ENCODE measurements at places on chromosomes 11 and 22.

- no peak for DNase-seq
Observed at GRCh38 chr22:22814666-22815396, 72.8 kb upstream of the IGLL5 start.

DNA sequence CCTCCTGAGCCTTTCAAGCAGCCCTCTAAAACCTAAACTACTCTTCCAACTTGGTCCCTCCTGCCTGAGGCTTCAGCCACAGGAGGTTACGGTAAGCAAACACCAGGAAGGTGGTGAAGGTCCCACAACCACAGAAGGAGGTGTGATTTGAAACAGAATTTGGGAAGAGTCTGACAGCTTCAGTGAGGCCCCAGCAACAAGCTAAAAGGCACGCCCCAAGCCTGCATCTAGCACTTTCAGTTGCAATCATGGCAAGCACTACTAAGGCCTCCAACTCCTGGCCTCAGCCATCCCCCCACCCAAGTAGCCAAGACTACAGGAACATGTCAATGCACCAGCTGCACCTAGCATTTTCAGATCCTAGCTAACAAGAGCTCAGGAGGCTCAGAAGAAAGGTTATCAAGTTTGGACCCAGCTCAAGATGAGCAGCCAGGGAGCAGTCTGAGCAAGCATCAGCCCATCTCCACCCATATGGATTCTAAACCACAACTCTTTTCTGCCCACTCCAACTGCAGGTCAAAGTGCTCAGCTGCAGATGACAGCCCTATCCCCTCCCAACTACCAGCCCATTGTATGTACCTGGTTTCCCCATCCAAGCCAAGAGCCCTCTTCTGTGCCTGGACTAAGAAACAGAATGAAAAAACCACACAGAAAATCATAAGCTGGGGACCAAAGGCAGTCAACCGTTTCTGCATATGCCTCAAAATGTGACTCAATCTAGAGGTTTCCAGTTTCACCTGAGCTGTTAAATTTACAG lies 10.4 kb upstream of the AHNAK start:
- no peak for DNase-seq

DNA sequence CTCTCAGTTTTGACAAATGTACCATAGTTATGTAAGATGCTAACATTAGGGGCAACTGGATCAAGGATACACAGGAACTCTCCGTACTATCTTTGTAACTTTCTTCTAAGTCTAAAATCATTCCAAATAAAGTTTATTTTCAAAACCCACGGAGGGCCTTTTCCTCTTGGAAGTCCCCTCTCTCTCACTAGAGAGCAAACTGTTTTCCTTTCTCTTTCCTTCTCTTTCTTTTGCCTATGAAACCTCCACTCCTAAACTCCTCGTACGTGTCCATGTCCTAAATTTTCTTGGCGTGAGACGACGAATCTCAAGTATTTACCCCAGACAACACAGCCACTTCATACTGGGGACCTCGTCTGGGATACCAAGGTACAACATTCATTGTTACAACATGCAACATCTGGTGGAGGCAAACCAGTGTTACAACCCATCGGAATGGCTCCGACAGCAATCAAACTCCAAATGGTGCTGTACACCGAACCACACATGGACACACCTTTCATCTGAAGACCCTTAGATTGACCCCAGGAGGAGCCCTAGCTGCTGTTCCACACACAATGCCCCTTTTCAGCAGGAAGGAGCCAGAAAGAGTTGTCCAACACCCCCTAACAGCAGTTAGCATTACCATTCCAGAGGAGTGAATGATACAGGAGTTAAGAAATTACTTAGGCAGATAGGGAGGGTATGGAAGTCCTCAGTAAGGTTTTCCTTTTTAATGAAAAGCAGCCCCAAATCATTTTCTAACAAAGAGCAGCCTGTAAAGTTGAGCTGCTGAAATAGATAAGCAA lies 108.1 kb downstream of the SGSM3 start:
- no peak for DNase-seq

GRCh38 chr11:10908215-10908951 lies 50.5 kb upstream of the ZBED5 start:
- no peak for DNase-seq

DNA sequence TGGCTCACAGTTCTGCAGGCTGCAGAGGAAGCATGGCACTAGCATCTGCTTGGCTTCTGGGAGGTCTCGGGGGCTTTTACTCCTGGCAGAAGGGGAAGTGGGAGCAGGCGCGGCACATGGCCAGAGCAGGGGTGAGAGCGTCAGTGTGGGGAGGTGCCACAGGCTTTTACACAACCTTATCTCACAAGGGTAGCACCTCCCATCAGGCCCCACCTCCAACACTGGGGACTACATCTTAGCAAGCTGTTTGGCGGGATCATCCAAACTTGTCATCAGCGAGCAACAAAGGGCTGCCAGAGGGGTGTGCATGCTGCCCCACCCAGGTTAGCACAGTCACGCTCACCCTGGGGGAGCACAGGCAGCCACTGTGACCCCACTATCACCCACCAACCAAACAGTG lies 18.9 kb upstream of the YPEL1 start:
- DNase-seq = no peak

DNA sequence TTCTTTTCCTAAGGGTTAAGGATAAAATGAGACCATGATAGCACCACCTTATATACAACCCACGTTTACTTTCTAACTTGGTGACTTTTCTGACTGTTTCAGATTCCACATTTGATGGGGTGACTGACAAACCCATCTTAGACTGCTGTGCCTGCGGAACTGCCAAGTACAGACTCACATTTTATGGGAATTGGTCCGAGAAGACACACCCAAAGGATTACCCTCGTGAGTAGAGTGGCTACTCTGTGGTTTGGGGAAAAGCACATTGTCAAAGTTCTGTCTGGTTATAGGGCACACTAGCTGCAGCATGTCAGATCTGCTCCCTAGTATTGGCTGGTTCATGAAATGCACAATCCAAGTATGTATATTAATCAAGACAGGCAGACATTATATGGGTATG lies 117.3 kb downstream of the SPON1 start:
- no peak for DNase-seq

- no peak for DNase-seq
Observed at GRCh38 chr22:43077121-43077877, 11.9 kb downstream of the TTLL1 start.

- no peak for DNase-seq
Observed at GRCh38 chr11:34960277-34960676, 43.9 kb downstream of the PDHX start.

- no peak for DNase-seq
Observed at GRCh38 chr11:117376517-117376916, 48.9 kb downstream of the CEP164 start.

GRCh38 chr11:124902616-124903015 lies 5.0 kb upstream of the ROBO4 start:
- no peak for DNase-seq

DNA sequence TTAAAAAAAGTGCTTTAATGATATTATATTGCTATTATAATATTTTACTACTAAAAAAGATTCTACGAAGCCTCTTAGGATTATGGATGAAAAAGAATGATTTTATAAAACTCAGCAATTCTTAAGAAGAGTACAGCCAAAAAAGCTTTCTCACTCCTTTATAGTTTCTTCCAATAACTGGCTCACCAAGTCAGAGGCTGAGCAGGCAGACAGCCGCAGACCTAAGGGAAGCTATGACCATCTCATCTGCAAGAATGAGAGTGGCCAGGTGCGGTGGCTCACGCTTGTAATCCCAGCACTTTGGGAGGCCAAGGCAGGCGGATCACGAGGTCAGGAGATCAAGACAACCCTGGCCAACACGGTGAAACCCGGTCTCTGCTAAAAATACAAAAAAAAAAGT lies 12.7 kb upstream of the EMID1 start:
- no peak for DNase-seq

GRCh38 chr11:116862185-116862584 lies 24.8 kb upstream of the APOA1 start:
- no peak for DNase-seq

DNA sequence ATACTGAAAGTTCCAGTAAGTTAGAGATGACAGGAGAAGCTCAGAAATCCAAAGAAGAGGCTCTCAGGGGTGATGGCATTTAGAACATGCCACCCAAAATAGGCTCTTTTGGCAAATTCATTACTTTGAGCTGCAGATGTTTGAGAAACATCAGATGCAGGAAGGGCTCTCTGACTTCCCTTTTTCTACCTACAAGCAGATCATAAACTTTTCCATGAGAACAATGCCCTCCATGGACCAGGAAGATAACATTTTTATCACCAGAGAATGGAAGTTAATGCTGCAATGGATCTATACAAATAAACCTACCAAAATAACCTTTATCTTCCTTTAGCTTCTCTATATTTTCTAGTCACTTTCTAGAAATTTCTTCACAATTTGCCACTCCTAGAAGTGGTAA lies 32.7 kb upstream of the FAR1 start:
- DNase-seq = no peak

- DNase-seq = no peak
Observed at GRCh38 chr22:29359469-29359868, 28.9 kb downstream of the AP1B1 start.

GRCh38 chr11:45485070-45485707 lies 180.2 kb downstream of the CHST1 start:
- no peak for DNase-seq

DNA sequence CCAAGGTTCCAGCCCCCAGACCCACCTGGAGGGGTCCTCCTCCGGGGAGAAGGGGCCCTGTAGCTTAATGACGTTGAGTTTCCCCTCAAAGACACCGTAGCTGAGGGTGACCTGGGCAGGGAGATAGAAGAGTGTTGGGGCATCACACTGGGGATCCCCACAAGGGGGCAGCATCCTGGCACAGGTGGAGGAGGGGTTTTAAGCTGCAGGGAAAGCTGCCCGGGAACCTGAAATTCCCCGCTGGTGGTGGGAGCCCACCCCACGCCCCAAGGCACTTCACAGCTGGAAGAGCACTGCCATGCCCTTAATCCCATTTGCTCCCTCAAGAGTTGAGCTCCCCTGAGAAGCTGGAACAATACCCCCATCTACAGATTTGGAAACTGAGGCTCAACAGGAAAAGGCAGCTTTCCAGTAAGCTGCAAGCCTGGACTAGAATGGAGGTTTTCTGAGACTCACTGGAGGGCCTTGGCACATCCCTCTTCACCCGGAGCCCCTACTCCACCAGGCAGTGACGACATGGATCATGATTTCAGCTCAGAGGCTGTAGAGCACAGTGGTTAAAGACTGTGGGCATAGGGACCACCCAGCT lies 13.7 kb downstream of the MFNG start:
- no peak for DNase-seq

GRCh38 chr11:7892059-7892699 lies 38.9 kb downstream of the OR10A6 start:
- DNase-seq = no peak

DNA sequence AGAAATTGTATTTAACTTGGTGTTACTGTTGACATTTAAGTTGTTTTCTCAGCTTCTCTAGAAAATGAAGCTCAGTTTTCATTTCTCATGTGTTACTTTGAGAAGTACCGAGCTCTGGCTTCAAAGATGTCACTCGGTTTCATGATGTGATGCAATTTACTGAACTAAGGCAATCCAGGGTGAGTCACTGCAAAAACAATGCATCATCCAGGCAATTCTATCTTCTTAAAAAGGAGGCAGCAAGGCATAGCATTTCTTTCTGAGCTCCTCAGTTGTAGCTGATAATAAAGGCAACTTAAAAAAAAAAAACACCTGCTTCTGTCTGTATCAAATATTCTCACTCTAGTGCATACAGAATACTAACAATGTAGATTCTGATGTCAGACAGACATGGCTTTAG lies 91.1 kb upstream of the KCNA4 start:
- DNase-seq = no peak
